ENCODE measurements at places on chromosomes 3 and 15.

- DNase-seq, result no peak
Observed at GRCh38 chr15:99845009-99845408, 111.8 kb upstream of the LYSMD4 start.

DNA sequence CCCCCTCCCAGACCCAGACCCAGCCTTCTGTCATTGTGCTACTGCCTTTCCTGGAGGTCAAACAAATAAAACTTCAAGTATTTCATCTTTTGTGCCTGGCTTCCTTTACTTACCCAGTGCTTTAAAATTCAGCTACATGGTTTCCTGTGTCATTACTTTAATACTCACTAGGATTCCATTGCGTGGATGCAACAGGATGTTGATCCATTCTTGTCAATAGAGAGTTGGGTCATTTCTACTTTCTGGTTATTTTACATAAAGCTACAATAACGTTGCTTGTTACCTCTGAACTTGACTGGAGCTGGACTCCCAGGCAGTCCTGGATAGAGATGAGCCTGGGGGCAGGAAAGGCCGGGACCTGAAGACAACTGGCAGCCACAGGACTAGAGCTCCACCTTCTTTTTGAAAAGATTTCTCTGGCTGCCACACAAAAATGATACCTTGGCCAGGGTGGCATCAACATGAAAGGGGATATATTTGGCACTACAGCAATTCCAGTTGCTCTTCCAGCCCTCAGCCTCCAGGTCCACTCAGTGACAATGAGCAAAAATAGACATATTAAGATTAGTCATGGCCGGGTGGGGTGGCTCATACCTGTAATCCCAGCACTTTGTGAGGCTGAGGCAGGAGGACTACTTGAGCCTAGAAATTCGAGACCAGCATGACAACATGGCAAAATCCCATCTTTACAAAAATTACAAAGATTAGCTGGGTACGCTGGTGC, 23.3 kb upstream of the HEG1 start:
- no peak for DNase-seq

DNA sequence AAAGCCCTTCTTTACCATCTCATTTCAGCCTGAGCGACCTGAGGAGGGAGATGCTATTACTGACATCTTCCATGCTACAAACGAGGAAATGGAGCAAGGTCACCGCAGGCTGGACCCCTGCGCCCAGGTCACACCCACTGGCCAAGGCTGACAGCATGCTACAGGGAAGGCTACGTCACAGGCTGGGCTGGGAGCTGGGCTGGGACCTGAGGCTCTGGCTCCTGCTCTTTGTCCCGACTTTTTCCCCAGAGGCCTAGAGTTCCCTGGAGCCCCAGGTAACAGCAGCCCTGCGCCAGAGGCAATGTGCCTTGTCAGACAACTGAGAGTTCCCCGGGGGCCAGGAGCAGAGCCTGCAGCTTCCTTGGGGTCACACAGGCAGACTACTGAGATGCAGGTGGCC, 87.2 kb downstream of the IQSEC1 start:
- DNase-seq, result no peak

DNA sequence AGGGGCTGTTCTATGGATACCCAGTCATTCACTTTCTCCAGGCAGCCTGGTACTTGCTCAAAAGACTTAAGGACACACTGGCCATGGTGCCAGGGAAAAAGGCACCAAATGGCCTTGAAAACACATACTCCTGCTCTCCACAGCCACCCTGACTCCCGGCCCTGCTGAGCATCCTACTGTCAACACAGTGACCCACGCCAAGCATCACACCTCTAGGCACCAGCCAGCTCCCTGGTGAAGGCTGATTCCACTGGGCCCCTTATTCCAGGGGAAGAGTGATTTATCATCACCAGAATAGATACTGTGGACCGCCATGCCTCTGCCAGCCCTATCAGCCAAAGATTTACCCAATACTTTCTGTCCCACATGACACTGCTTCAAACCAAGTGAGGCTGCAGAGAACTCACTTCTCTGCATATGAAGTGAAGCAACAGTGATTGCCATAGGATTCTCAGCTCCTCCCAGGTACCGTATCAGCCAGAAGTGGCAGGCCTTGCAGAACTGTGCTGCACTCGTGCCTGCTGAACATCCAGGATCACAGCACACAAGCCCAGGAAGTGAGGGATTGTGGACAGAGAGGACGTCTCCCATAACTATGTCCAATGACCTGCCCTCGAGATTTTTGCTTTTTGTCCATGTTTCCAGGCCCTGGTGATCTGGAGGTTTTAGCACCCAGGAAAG, 63.7 kb downstream of the WHAMM start:
- no peak for DNase-seq

DNA sequence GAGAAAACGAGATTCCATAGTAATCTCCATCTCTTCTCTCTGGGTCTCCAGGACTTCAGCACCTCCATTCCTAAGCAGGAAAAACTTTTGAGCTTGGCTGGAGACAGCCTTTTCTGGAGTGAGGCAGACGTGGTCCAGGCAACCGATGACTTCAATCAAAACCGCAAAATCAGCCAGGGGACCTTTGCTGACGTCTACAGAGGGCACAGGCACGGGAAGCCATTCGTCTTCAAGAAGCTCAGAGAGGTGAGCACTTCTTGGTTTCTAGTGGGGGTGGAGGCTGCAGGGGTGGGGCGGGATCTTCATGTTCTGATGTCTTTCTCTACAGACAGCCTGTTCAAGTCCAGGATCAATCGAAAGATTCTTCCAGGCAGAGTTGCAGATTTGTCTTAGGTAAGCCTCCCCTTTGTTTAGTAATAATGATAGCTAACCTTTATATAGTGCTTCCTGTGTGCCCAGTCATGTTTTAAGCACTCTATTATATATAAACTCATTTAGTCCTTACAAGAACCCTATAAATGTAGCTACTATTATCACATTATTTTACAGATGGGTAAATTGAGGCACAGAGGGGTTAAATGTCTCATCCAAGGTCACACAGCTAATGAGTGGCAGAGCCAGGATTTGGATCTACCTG, 35.0 kb upstream of the TATDN2 start:
- no peak for DNase-seq

Measured in CMK (cell line).